ENCODE measurements at places on chromosomes 11 and 22. TPM values are rescaled to one million over a fixed set of nuclear protein-coding genes. Genes with fewer than 3 reads are reported as not detected.

The MS4A15 gene
- polyA plus RNA-seq = not detected

The KRTAP5-9 gene
- polyA plus RNA-seq = not detected

The ZNF195 gene
- polyA plus RNA-seq = 16.8 TPM

The USP2 gene
- polyA plus RNA-seq = 62.9 TPM

The OR51B4 gene
- polyA plus RNA-seq = not detected

The TYR gene
- polyA plus RNA-seq = not detected

The GGTLC3 gene
- not detected for polyA plus RNA-seq

The TPBGL gene
- polyA plus RNA-seq = 0.19 TPM

The OR8A1 gene
- 0.25 TPM for polyA plus RNA-seq

The BARX2 gene
- 0.68 TPM for polyA plus RNA-seq

The LMO2 gene
- 13.6 TPM for polyA plus RNA-seq

The BLID gene
- polyA plus RNA-seq = not detected

The APOA4 gene
- not detected for polyA plus RNA-seq

The HIRA gene
- polyA plus RNA-seq = 17.4 TPM

The SYT12 gene
- 0.10 TPM for polyA plus RNA-seq

The CD6 gene
- 0.83 TPM for polyA plus RNA-seq

The BET1L gene
- polyA plus RNA-seq = 28.1 TPM
